Activated CD8-positive, alpha-beta memory T cell treated with anti-CD3 and anti-CD28 coated beads for 4 hours (primary cell): ENCODE measurements at places on chromosomes 11 and 22.

GRCh38 chr11:129012880-129013279 lies 70.2 kb upstream of the TP53AIP1 start:
- no peak for DNase-seq

- no peak for DNase-seq
These were observed 66.8 kb downstream of the PRR5L start for GRCh38 chr11:36362902-36363301.

GRCh38 chr22:42332089-42332488 lies 61.6 kb upstream of the TCF20 start:
- no peak for DNase-seq

DNA sequence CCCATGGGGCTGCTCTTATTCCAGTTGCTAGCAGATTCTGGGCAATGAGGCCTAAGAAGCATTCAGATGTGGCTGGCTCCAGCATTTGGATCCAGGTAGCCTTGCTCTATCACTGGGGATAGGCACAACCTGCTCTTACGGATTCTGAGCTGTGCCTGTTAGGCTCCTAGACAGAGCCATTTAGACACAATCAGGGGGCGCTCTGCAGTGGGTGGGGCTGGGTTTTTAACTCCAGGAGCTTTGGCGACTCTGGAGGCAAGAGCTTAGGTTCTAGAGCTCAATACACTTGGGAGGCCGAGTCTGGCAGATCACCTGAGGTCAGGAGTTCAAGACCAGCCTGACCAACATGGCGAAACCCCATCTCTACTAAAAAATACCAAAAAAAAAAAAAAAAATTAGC lies 32.0 kb downstream of the KCNC1 start:
- DNase-seq: no peak

GRCh38 chr11:121309688-121310087 lies 17.1 kb downstream of the SC5D start:
- DNase-seq: no peak

DNA sequence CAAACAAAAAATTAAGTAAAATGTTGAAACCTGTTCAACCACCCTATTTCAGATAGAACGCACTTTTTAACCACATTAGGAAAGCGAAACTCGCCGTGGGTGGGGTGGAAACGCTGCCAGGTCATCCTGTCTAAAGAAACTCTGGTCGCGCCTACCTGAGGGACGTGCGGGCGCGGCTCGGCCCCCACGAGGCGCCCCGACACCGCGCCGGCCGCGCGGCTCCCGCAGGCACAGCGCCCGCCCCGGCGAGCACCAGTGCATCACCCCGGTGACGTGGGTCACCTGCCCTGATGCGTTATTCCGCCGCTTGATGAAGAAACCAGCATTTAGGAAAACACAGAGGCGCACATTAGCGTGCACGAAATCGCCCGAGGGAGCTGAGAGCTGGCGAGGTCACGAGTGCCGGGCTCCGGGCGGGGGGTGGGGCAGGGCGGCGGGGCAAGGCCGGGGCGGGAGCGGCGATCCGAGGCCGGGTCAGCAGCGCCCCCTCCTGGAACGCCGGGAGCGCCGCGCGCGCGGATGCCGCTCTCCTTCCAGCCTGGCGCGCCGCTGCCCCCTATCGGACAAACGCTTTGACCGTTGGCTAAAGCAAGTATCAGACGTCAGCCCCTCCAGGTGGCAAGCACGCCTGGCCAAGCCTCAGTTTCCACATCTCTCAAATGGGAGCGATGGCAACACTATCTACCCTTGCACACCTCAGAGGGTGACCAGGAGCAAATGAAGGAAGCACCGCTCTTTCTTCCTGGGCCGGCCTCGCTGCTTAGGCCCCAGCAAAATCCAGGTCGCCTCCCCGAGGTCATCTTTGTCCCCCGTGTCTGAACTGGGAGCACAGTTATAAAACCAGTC lies 15.7 kb upstream of the SNX32 start:
- DNase-seq: peak; percentile 91
